ENCODE measurements at places on chromosomes 13 and 19.
A peak's percentile ranks its signal among the peaks of the same experiment; 100 is the strongest.

DNA sequence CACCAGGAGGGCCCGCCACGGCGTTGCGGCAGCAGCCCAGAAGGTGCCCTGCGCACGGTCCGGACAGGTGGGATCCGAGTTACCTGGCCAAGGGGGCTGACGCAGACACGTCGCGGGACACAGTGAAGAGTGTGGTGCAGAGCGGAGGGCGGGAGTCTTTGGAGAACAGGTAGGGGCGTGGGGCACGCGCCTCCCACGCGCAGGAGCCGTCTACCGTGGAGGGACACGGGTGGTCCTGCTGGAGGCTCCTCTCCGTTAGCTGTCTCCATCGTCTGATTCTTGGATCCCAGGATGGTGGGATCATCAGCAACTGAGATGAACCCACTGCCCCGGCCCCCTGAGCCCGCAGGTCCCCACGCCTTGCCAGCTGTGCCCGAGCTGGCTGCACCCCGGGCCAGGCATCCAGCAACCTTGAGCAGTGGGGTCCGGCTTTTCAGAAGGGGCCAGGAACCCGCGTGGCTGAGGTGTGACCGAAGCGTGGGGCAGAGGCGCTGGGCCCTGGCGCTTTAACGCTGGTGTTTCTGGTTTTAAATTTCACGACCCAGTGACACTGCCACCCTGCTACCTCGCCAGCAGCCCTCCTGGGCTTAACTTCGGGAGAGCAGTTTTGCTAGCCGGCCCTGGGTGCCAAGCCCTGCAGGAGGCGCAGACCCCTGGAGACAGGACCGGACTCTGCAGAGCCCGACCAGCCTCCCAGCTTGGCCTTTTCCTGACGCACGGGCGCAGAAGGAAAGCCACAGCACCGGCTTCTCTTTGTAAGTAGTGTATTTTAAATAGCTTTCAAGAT is 7.3 kb downstream of the FGF22 start:
- no peak overlapping the region for H3K27ac ChIP-seq
- no peak for DNase-seq
- H3K4me1 ChIP-seq, result no peaks in the 10 kb centered on the region
- no peaks in the 10 kb centered on the region for H3K27me3 ChIP-seq
- no peaks in the 10 kb centered on the region for H3K36me3 ChIP-seq
- no peak overlapping the region for H3K4me3 ChIP-seq

GRCh38 chr13:97858161-97858560 is 95.3 kb upstream of the IPO5 start:
- no peaks in the 10 kb centered on the region for H3K4me1 ChIP-seq
- H3K36me3 ChIP-seq, result no peaks in the 10 kb centered on the region
- H3K27ac ChIP-seq, result no peak overlapping the region
- no peak overlapping the region for H3K4me3 ChIP-seq
- no peaks in the 10 kb centered on the region for H3K27me3 ChIP-seq

DNA sequence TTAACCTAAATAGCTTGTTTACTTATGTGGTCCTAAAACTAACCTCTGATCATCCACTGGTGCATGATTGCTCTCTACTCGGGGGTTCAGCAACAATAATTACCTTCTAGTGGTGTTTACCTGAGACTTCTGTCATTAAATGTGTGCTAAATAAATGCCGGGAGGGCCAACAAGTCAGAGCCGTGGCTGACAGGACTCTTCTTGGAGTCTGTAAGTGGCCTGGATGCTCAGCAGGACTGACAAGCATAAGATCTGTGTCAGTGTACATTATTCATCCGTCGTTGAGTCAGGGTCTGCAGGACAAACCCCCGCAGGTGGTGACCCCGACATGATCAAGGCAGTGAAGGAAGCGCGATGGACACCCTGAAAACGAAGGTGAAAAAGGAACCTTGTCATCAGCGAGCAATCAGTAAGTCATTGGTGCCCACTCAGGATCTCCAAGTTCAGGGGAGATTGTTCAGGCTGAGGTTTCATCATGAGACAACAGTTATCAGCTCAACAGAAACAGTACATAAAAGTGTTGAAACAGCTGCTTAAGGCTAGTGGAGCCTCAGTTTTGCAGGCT is 1466.9 kb downstream of the UQCRFS1 start:
- DNase-seq, result no peak
- H3K4me3 ChIP-seq, result no peak overlapping the region
- no peaks in the 10 kb centered on the region for H3K27me3 ChIP-seq
- H3K27ac ChIP-seq, result no peak overlapping the region
- peaks cover 5% of the 10 kb centered on the region for H3K36me3 ChIP-seq

DNA sequence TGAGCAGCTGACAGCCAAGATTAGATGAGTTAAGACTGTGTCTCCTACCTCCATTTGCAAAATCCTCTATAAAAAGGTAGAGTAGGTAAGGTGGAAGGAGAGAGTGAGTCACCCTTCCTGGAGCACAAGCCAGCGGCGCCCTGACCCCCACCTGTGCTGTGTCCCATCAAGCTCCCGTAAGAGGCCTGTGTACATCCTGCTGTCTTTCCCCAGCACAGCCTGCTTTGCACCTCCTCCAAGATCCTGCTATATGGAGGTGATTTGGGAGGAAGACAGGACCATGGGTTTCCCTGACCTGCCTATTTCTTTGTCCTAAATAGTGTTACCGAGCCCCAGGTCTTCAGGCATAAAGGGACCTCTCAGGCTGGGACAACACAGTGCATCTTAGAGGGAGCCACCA is 62.3 kb upstream of the UQCRFS1 start:
- H3K27ac ChIP-seq, result no peak overlapping the region
- H3K4me1 ChIP-seq, result no peaks in the 10 kb centered on the region
- DNase-seq, result no peak
- no peaks in the 10 kb centered on the region for H3K36me3 ChIP-seq
- H3K27me3 ChIP-seq, result no peaks in the 10 kb centered on the region
- H3K4me3 ChIP-seq, result no peak overlapping the region

GRCh38 chr19:51754109-51754508 is 2.4 kb upstream of the FPR1 start:
- peak overlapping the region; percentile 26 for H3K27ac ChIP-seq
- H3K4me3 ChIP-seq, result no peak overlapping the region
- H3K36me3 ChIP-seq, result no peaks in the 10 kb centered on the region
- peaks cover 41% of the 10 kb centered on the region for H3K4me1 ChIP-seq

- no peak overlapping the region for H3K27ac ChIP-seq
- no peaks in the 10 kb centered on the region for H3K36me3 ChIP-seq
- H3K4me3 ChIP-seq, result no peak overlapping the region
- no peak for DNase-seq
- no peaks in the 10 kb centered on the region for H3K4me1 ChIP-seq
Observed at GRCh38 chr13:29125934-29126424, 305.8 kb downstream of the MTUS2 start.

DNA sequence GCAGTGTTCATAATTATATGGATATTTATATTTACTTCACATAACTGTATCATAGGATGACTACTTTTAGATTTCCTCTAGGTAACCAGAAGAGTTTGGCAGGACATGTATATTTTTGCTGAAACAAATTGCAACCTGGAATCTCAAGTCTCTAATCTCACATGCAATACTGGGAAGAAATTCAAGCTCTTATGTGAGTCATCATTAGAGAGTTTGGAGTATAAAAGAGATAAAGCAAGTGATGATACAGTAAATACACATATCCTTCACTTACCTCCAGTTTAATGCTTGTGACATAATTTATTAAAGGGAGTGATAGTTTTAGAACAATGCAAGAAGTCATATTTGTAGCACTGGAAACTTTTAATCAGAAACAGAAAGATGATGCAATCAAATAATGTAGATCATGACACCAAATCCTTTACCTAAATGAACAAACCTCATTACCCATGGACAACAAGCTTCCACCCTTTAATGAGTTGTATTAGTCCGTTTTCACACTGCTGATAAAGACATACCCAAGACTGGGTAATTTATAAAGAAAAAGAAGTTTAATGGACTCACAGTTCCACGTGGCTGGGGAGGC is 15.8 kb upstream of the OR7A17 start:
- H3K4me1 ChIP-seq, result no peaks in the 10 kb centered on the region
- no peak overlapping the region for H3K27ac ChIP-seq
- no peak overlapping the region for H3K4me3 ChIP-seq
- DNase-seq, result no peak
- no peaks in the 10 kb centered on the region for H3K36me3 ChIP-seq
- peaks cover 26% of the 10 kb centered on the region for H3K27me3 ChIP-seq

DNA sequence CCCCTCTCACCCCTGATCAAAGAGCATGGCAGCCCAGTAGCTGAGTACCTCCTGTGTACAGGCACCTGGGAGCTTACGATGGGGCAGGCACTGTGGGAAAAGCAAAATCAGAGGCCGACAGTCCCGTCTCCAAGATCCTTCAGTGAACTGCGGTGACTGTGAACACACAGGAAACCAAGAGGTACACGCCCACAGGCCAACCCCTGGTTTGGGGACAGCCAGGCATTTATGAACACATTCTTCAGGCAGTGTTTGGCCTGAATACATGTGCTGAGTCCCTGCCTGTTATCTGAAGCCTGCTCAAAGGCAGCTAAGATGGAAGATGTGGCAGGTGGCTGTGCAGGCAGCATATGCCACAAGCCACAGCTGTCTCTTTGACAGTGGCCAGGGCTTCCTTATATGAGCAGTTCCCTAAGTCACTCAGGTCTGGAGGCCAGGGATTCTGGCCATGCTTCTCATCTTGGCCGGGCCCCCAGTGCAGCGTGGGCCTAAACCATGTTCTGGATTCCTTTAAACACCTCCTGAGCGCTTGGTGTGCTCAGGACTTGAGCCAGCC is 123.6 kb downstream of the UQCRFS1 start:
- H3K27me3 ChIP-seq, result no peaks in the 10 kb centered on the region
- no peak overlapping the region for H3K4me3 ChIP-seq
- H3K4me1 ChIP-seq, result no peaks in the 10 kb centered on the region
- DNase-seq, result no peak
- no peaks in the 10 kb centered on the region for H3K36me3 ChIP-seq

DNA sequence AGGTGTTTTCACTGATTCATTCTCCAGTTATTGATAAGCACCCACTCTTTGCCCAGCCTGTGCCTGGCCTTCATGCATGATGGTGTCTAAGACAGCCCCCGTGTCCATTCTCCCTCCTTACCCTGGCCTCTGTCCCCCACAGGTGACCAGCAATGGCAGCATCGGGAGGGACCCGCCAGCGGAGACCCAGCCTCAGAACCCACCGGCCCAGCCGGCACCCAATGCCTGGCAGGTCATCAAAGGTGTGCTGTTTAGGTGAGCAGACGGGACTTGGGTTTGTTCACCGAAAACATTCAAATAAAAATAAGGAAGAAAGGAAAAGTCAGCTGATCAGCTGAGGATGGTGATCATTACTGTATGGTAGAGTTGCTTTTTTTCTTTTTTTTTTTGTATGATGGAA is 6.6 kb downstream of the CLPTM1 start:
- DNase-seq, result no peak
- no peaks in the 10 kb centered on the region for H3K27me3 ChIP-seq
- H3K27ac ChIP-seq, result no peak overlapping the region
- H3K4me1 ChIP-seq, result peaks cover 16% of the 10 kb centered on the region
- H3K36me3 ChIP-seq, result peaks cover 64% of the 10 kb centered on the region

All from left lung (tissue), 14 donors.